ENCODE measurements at places on chromosomes 6 and 20.

DNA sequence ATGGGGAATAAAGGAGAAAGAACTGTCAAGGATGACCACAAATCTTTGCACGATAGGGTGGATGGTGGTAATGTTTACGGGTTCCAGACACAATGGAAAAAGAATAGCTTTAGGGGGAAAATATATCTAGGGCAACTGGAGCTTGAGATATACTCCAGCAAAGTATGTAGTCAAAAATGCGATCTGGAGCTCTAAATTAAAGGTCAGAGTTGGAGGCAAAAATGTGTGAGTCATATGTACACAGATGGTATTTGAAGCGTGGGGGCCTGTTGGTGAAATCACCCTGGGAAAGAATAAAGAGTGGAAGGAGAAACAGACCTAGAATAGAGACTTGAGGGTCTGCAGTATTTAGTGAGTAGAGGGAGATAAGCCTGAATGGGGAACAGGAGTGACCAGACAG, 633.9 kb upstream of the CHD6 start:
- no peak for DNase-seq

DNA sequence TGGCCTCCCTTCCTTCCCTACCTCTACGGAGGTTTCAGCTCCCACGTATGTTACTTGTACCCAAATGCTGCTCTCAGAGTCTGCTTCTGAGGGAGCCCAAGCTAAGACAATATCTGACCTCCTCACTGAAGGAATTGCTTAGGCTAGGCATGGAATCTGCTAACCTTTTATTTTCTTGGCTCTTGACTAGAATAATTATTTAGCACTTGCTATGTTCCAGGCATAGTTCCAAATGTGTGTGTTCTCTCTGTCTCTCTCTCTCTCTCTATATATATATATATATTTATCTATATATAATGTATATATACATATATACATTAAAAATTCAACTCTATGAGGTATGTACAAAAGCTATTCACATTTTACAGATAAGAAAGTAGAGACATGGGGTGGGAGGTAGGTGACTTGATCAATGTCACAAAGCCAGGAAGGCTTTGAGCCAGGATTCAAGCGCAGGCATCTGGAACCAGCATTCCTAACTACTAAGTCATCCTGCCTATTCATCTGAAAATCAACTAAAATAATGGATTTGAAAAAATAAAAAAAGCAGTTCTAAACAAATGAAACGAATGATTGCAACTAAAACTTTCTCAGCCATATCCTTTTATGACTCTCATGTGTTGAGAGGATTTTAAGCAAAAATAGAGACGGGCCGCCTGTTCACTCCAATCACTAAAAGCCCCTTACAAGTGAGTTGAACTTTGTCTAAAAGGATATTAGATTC, 189.7 kb upstream of the JAG1 start:
- no peak for DNase-seq

GRCh38 chr6:30682143-30683117, 4.0 kb downstream of the PPP1R18 start:
- DNase-seq, result no peak

DNA sequence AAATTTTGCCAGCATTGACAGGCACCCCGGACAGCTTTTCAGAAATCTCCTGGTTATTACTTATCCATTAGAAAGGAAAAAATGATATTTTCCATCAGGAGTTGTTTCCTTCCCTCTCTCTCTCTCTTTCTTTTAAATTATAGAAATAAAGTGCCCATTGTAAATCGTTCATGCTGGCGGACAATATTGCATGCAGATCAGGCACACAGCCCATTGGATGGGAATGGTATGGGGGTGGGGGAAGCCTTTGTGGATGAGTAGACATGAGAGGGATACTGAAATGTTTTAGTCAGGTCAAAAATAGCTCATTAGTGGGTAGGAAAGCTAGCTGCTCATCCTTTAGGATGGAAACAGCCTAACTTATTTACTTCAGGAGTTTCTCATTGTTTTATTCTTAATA, 764.9 kb upstream of the MMS22L start:
- DNase-seq, result no peak

DNA sequence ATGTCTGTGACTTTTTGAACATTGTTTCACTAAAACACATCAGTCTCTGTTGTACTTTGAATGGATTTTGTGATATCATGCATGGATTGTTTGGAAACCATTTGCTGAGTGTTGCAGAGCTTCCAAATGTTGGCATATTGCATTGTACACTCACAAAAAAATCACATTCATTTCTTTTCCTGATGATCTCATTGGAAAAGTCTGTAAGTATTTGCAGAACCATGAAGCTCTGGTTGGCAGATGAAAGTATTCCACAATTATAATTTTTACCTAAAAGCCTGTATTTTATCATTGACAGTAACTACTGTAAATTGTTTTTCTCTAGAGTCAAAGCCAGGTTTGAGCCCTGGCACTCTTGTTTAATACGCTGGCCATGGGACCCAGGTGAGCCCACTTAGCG, 42.1 kb downstream of the VAPB start:
- no peak for DNase-seq

DNA sequence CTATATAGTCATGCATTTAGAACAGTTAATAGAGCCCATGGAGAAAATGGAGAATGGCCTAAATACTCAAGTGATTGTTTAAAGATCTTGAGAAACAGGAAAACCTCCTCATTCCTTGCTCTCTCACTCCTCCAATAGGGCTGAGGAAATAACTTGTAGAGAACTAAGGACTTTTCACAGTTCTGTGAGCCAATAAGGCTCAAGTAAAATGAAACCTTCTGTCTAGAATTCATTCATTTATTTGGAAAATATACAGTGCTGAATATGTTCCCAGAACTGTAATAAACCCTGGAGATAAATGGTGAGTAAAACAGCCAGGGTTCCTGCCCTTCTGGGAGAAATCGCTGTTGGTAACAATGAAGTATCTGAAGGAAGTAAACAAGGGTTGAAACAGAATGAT, 35.3 kb downstream of the ELOVL2 start:
- no peak for DNase-seq

GRCh38 chr6:26363882-26364701, 906 bp upstream of the BTN3A2 start:
- DNase-seq, result no peak

GRCh38 chr6:115882174-115882573, 178.5 kb downstream of the FRK start:
- DNase-seq, result no peak

DNA sequence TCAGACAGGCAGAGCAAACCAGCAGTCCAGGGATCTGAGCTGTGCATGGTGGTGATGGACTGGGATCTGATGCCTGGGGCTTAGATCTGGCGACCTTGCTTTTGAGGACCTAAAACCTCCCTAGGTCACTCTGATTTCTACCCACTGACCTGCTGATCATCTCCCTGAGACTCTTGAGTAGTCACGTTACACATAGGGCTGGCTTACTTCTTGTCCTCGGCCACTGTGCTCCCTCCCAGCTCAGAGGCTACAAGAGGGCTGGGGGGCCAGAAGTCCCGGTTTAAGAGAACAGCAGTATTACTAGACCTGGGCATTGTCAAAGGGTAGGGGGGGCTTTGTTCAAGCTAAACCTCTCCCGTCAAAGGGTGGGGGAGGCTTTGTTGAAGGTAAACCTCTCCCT, 5.5 kb downstream of the DYNLT1 start:
- DNase-seq, result no peak

DNA sequence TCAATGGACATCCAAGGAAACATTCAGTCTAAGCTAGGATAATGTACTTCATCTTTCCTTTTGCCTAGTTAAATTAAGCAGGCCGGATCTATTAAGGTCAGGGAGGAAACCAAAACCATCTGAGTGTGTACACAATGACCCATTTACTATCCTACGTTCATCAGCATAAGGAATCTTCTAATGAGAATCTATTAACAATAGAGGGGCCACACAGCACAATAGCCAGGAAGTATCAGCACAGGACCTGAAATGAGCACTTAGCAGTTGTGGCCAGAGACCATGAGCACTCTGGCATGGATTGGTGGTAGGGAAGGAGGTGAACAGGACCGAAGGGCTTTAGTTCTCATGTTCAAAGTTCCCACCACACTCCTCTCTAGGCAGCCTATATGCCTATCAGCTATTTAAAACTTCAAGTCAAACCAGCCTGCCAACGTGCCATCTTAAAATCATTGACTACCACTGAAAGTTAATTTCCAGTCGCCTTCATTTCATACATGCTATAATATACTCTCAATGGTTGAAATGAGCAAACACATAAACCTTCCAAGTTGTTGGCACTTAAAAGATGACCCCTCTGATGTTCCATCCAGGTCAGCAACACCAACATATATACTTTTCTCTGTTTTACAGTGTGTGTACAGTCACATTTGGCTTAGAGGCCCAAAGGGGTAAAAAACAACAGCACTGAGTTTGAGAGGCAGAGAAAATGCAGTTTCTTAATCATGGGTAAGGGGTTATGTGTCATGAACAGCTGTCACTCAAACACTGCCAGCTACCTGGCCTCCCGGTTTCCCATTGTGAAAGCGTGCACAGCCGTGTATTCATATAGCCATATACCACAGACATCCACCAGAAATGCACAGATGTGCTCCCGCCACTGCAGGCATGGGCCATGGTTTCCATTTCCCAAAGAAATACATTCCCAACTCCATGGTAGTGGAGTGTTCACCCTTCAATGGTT, 184.3 kb downstream of the TBXT start:
- no peak for DNase-seq

- DNase-seq, result no peak
These were observed 683.6 kb downstream of the KIF16B start for GRCh38 chr20:15889514-15890256.

DNA sequence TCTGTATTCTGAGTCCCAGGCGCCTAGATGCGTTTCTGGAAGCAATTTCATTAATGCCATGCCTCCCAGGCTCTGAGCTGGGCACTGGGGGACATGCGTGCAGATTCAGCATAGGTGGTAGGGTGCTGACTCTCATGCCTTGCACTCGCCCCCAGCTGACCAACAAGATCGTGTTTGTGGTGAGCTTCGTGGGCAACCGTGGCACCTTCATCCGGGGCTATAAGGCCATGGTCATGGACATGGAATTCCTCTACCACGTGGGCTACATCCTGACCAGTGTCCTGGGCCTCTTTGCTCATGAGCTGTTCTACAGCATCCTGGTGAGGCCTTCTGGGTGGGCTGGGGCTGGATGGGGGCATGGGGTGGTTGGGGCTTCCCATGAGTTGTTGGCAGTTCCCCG, 21.6 kb downstream of the UQCC2 start:
- no peak for DNase-seq

DNA sequence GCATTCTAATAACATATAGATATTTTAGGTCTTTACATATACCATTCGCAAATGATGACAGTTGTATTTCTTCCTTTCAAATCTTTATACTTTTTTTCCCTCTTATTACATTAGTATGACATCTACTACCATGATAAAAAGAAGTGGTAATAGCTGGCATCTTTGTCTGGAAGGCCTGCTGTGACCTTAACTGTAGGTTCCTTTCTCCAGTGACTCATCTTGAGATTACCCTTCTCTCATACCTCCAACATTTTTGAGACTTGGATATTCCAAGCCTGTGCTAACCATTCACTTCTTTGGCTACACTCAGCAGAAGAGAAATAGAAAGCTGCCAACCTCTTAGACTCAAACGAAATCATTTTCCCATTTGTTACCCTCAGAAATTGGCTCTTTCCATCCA, 30.3 kb downstream of the ZKSCAN8 start:
- no peak for DNase-seq

DNA sequence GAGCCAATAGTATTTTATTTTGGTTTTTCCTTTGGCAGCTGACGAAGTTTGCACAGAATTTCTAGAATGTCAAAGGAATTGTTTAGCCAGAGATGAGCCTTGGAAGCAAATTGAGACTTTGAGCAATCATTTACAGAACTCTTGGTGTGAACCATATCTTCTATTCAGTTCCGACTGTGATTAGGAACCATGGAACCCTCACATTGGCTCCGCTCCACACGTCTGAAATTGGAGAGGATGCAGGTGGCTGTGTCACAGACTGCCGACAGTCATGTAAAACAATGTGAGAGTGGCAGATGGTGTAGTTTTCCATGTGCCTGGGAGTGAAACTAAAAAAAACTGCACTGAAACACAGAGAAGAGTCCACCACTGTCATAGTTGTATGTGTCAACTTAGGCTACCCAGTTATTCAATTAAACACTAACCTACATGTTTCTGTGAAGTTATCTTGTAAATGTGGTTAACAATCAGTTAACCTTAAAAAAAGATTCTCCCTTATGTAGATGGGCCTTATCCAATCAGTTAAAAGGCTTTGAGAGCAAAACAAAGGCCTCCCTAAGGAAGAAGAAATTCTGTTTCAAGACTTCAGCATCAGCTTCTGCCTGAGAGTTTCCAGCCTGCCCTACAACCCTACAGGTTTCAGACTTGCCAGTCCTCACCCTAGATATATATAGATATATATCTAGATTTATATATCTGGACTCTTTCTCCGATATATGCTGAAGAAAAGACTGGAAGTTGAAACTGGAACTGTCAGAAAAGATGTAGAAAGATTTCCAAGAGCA, 3.3 kb upstream of the HMGN4 start:
- peak; percentile 66 for DNase-seq

GRCh38 chr6:146785001-146785585, 186.3 kb downstream of the ADGB start:
- peak; percentile 50 for DNase-seq

- no peak for DNase-seq
These were observed 117.3 kb downstream of the PREX1 start for GRCh38 chr20:48710341-48711043.

- no peak for DNase-seq
These were observed 235.4 kb downstream of the HDGFL1 start for GRCh38 chr6:22804620-22805261.

DNA sequence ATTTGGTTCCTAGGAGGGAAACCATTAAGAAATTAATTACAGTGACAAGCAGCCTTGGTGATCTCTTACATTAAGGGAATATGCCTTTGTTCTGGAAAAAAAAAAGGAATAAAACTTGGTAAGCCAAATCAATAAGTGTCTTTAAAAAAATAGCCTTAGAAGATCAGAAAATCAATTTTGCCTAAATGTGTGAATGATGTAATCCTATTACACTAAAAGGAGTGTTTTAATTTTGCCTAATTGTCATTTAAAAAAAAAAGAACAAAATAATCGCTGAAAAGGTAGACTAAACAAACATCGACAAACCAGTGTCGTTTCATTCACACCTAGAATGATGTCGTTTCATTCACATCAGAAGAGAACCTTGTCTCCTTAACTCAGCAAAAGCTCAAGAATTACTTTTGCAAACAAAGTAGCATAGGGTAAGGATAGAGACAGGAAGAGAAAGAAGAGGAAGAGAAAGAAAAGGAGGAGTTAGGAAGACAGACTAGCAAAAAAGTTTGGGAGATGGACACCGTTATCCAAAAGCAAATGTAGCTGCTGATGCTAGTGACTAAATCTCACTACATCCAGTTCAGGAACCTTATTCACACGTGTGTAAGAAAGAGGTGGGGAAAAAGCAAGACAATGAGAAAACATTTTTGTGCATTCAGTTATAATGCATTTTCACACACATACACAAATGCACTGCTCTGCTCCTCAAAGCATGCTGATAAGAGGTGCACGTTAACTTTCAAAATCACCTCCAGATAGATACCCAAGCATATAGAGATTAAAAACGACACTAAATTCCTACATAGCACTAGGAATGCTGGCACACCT, 60.6 kb downstream of the HIVEP2 start:
- DNase-seq, result no peak
